Karpas-422 (cell line): ENCODE measurements at places on chromosomes 5 and 9.

GRCh38 chr5:10649666-10650380 lies 86.0 kb downstream of the ANKRD33B start:
- DNase-seq = no peak

DNA sequence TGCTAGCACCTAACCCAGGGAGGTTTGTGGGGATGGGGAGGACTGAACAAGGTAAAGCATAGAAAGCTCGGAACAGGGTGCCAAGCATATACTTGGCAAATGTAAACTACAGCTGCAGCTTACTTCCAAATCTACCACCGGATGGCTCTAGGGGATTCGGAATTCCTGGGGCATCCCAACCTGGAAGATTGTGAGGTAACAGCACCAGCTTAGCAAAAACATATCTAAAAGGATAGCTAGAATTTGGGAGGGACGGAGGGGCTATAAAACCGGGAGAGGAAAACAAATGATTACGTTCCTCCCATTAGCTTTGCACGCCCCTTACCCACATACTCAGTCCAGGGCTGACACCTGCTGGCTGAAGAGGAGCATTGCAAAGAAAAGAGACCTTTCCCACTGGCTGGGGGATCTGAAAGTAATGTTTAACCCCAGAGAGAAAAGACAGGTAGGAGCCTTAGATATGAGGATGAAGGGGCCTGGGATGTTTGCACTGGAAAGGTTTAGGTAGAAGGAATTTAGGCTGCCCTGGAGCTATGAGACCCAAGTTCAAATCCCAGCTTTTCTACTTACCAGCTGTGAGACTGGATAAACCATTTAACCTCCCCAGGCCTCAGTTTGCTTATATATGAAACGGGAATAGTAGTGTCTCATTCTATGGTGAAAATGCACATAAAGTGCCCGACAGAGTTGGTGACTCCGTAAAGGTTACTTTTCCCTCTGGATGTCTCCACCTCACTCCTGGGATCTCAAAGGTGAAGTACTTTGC lies 73.6 kb downstream of the FAM114A2 start:
- DNase-seq = peak; percentile 88

GRCh38 chr5:95863383-95863757 lies 40.8 kb upstream of the GLRX start:
- no peak for DNase-seq

DNA sequence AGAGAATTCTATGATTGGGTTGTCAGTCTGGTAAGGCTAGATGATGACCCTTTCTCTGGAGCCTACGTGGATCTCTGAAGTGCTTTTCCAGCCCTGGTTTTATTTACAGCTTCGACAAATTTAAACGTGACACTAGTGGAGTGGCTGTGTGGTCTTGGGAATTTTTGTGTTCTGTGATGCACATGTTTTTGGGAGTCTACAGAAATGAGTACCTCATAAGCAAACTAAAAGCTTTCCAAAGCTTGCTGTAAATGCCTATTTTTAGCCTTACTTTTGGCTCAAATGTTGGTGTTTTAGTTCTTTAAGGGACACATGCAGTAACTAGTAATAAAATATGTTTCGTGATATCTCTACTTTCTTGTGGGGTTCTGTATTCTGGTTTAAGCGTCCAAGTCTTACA lies 3.3 kb downstream of the LARP1 start:
- DNase-seq = no peak

GRCh38 chr5:16570121-16570815 lies 46.5 kb downstream of the RETREG1 start:
- DNase-seq = no peak

- DNase-seq = no peak
Observed at GRCh38 chr9:135240871-135241311, 153.4 kb downstream of the OLFM1 start.
